ENCODE measurements at places on chromosomes 13 and 19.

- DNase-seq, result peak; percentile 54
Observed at GRCh38 chr19:49890349-49891311, 6.1 kb downstream of the IL4I1 start.

DNA sequence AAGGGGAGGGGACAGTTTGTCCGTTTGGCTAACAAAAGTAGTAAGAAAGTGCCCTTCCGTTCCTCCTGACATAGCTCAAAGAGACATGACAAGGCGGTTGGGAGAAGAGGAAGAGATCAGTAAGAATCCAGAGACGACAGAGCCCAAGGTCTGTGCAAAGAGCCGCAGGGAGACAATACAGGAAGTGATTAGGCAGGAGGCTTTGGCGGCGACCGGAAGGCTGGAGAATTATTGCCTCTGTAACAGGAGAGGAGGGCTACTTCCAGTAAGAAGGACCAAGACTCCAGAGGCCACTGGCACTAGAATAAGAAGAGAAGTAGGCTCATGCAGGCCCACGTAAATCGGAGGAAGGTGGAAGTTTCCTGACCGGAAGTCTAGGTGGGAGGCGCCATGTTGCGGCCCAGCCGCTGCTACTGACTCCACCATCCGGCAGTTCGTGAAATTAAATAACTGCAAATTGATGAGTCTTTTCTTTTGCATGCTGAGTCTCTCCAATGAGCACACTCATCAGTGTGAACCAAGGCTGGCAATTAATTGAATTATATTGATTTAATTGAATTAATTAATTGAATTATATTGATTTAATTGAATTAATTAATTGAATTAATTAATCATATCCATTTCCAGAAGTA, 9.9 kb downstream of the RFX2 start:
- no peak for DNase-seq

- no peak for DNase-seq
Observed at GRCh38 chr13:110565296-110565695, 3.8 kb upstream of the RAB20 start.

- peak; percentile 16 for DNase-seq
Observed at GRCh38 chr19:3785451-3785937, 687 bp downstream of the MATK start.

DNA sequence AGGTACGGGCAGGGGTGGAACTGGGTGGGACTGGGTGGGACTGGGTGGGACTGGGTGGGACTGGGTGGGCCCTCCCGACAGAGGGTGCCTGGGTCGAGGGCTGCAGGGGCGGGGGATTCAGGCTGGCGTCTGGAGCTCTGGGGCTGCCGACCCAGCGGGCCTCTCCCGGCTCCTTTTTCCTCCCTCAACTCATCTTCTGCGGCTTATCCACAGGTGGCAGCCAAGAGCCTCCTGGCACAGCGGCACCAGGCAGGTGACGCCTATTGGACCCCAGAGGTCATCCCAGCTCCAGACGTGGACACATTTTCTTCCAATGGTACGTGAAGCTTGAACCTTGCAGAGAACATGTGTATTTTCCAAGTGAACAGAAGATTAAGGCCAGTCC, 533 bp downstream of the ZNF544 start:
- DNase-seq, result no peak

GRCh38 chr13:41052441-41052840, 8.9 kb upstream of the WBP4 start:
- no peak for DNase-seq

GRCh38 chr13:79799059-79799867, 318.3 kb downstream of the NDFIP2 start:
- DNase-seq, result no peak

DNA sequence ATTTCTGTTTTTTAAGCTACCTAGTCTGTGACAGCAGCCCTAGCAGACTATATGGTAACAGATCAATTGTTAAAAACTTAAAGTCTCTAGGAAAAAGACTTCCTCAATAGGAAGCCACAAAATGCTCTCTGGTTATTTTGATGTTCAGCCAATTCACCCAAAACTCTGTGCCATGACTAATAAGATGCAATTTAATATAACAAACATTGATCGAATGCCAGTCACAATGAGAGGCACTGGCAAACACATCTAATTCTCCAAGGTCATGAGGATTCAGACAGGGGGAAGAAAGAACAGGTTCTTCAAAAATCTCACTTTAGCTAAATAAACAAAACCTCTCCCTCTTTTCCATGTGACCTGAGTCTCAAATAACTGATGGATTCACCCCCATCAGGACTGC, 107.5 kb downstream of the SUCLA2 start:
- DNase-seq, result no peak

DNA sequence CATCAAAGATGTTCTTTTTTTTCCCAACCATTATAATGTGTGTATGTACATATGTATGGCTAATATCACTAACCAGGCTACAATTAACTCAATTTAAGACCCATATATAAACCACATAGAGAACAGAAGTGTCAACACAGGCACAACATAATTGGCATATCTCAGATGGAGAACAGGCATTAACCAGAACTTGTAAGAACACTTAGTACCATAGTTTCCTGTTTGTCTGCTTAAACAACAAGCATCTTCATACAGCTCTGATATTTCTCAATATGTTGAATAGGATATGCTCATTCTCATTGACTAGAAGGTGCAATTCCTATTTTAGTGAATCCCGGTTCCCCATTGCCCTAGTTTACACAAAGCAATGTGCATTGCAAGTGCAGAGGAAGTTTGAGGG, 116.9 kb upstream of the EDNRB start:
- DNase-seq, result no peak

DNA sequence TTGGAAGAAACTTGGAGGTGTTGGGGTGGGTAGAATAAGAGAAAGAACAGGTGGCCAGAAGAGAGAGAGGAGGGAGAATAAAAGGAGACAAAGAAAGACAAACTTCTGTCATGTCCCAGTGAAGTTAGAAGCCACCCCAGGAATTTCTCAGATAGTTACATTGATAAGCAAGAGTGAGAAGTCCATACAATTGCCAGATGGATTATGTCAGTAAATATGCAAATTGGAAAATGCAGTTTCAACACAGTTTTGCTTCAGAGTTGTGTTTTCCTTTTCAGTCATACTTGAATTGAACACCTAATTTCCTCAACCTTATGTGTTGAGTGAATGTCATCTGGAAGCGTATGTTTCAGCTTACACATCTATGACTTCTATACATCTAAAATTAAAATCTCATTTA, 139.2 kb downstream of the RXFP2 start:
- no peak for DNase-seq

- DNase-seq, result no peak
Observed at GRCh38 chr13:112983428-112984196, 14.6 kb downstream of the MCF2L start.

DNA sequence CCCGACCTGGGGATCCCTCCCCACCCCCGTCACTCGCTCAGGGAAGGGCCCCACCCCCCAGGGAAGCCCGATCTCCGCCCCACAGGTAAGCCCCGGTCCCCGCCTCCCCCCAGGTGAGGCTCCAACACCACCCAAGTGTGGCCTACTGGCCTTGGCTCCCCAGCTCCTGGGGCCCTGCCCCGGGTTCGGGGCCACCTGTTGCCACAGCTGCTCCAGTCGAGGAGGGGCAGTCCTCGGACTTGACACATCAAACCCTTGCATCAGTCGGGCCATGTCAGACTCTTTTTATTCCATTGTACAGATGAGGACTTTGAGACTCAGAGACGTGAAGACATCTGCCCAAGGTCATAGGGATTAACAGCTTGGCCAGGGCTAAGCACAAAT, 512 bp downstream of the CC2D1A start:
- DNase-seq, result no peak

- peak; percentile 37 for DNase-seq
Observed at GRCh38 chr19:46784262-46785053, 3.9 kb downstream of the SLC1A5 start.

DNA sequence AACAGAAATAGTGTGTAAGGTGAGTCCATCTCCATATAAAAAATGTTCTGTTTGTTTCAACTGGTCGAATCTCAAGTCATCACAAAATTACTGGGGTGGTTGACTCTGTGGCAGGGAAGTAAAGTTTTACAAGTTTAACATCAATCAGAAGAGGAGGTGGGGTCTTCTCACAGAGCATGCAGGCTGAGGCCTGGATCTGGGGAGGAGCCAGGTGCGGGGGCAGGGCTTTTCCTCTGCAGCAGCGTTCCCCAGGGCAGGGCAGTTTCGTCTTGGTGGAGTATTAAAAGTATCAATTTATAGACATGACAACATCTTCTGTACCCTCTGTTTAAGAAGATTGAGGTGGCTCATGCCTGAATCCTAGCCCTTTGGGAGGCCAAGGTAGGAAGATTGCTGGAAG, 68.8 kb downstream of the SLC7A9 start:
- DNase-seq, result no peak

DNA sequence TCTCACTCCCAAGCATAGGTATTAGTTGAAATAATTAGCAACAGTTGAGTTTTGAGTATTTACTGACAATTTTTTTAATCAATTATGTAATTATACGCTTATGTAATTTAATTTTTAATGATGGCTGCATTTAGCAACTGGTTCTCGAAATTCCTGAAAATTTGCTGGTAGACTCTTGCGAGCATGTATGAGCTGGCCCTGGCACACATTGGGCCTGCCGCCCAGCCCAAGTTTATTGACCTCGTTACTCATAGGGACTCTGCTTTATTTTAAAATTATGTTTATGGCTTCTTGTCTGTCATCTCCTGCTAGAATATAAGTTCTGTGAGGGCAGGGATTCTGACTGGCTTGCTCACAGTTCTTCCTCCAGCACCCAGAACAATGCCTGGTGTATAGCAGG, 6.7 kb downstream of the KLK14 start:
- DNase-seq, result no peak

Data from activated CD4-positive, alpha-beta T cell treated with anti-CD3 and anti-CD28 coated beads, Interleukin-2, amount 50 U/mL, for 24 hours (primary cell).